Occipital lobe (tissue), 3 donors: ENCODE measurements at places on chromosomes 13 and 19. TPM values are rescaled to one million over a fixed set of nuclear protein-coding genes. Genes with fewer than 3 reads are reported as not detected.

ZNF610 gene
- 17.8 TPM for total RNA-seq

PSG7 gene
- not detected for total RNA-seq

BEST2 gene
- 0.16 TPM for total RNA-seq

NCR1 gene
- not detected for total RNA-seq

ZNF616 gene
- 33.4 TPM for total RNA-seq

FCAR gene
- not detected for total RNA-seq

IZUMO4 gene
- 2.2 TPM for total RNA-seq

NCLN gene
- total RNA-seq, result 11.9 TPM

CEACAM16 gene
- not detected for total RNA-seq

FOXA3 gene
- not detected for total RNA-seq

C1QTNF9B gene
- total RNA-seq, result not detected

BSG gene
- total RNA-seq, result 77.4 TPM

ZNF324B gene
- total RNA-seq, result 18.2 TPM

R3HDM4 gene
- total RNA-seq, result 31.4 TPM

GTF2F1 gene
- 36.0 TPM for total RNA-seq

CYP4F2 gene
- total RNA-seq, result not detected

ZNF763 gene
- total RNA-seq, result 6.7 TPM

CFD gene
- 2.8 TPM for total RNA-seq

ZNF493 gene
- 190 TPM for total RNA-seq

CD79A gene
- total RNA-seq, result not detected

KASH5 gene
- not detected for total RNA-seq

SIGLEC6 gene
- not detected for total RNA-seq

OSCAR gene
- total RNA-seq, result 0.47 TPM

ZNF223 gene
- 14.8 TPM for total RNA-seq

C19orf33 gene
- total RNA-seq, result not detected

ZNF224 gene
- 57.9 TPM for total RNA-seq

C19orf38 gene
- total RNA-seq, result 0.94 TPM

IFI30 gene
- 0.62 TPM for total RNA-seq

ZNF443 gene
- total RNA-seq, result 13.9 TPM

RAB8A gene
- total RNA-seq, result 33.7 TPM

NEK5 gene
- 0.94 TPM for total RNA-seq

VWA8 gene
- 53.7 TPM for total RNA-seq

TUBB4A gene
- 135 TPM for total RNA-seq
